ENCODE measurements at places on chromosomes 1 and 21.

DNA sequence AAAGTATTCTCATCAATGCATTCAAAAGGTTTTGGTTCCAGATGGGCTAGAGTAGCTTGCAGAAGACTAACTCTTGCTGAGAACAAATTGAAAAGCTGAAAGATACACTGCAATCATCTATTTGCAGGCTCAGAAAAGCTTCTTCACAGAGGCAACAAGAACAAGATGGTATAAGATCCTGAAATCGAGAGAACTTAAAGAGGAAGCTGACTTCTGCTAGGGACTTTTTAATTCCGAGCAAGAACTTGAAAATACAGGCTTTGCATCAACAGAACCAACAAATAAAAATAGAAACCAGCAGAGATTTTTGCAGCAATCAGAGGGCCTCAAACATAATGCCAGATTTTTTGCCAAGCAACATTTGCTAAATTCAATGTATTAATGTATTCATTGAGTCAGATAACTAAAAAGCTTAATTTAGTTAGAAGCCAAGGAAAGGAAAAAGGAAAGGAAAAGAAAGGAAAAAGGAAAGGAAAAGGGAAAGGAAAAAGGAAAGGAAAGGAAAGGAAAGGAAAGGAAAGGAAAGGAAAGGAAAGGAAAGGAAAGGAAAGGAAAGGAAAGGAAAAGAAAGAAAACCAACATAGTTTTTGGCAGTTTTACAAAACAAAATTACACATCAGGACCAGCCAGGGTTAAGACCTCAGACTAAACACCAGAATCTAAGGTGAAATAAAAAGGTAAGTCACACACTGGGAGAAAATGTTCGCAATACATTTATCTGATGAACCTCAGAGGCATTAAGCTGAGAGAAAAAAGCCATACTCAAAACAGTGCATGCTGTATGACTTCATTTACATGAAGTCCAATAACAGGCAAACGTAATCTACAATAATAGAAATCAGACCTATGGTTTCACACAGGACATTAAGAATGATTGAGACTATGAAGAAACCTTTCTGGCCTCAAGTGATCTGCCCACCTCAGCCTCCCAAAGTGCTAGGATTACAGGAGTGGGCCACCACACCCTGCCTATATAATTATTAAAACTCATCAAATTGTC lies 42.6 kb downstream of the FAF1 start:
- no peak for DNase-seq

DNA sequence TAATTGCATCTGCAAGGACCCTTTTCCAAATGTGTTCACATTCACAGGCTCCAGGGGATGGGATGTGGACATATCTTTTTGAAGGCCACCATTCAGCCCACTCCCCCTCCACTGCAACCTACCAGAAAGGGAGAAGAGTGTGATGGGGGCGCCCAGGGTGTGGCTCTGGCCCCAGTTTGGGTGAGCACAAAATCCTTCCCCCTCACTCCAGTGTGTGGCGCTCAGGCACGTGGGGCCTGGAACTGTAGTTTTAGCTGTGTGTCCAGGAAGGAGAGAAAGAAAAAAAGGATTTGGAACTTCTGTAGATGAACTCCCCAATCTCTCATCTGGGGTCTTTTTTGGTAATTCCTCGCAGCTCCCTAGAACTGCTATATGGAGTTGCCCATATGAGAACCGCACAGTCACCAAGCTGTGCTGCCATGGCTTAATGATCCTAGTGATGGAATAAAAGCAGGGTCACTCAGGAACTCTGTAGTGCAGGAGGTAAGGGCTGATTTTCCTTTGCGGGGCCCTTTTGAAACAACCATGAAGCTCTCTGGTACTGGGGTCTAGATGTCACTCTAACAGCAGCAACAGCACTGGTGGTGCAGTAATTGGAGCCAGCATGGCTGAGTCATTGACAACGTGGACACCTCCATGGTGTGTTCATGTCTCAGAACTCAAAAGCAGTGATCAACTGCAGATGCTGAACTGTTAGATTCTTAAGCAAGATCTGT lies 17.0 kb downstream of the AGT start:
- DNase-seq: no peak

DNA sequence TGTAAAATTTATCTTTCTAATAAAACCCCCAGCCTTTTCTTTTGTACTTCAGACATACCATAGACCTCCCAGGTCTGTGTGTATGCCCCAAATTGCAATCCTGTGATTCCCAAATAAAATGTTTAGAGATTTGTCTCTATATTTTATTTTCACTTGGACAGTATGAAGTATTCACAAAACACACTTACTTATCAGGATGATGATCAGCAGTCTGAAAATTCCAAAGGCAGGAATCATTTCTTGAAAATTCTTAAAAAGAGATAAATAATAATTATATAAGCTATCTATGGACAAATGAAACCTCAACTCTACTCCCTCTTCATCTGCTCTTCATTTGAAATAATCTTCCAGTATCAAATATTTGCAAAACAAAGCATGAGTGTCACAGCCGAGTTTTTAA lies 11.6 kb upstream of the GJA9 start:
- no peak for DNase-seq

- no peak for DNase-seq
Observed at GRCh38 chr1:109827466-109827865, 63.7 kb upstream of the EPS8L3 start.

GRCh38 chr1:51623025-51623424 lies 6.1 kb downstream of the OSBPL9 start:
- no peak for DNase-seq

Data from stimulated activated CD4-positive, alpha-beta T cell treated with anti-CD3 and anti-CD28 coated beads, Interleukin-2, amount 100 ng/mL, for 48 hours (primary cell).